ENCODE measurements at places on chromosomes 12 and 14. TPM values are rescaled to one million over a fixed set of nuclear protein-coding genes. Genes with fewer than 3 reads are reported as not detected.
A peak's percentile ranks its signal among the peaks of the same experiment; 100 is the strongest.

The CLEC9A gene
- not detected for total RNA-seq

The CRY1 gene
- total RNA-seq: 18.1 TPM

- DNase-seq: no peak
These were observed 17.6 kb upstream of the GPR33 start for GRCh38 chr14:31505411-31505810.

GRCh38 chr14:32109676-32110547 lies 32.8 kb downstream of the ARHGAP5 start:
- peak; percentile 57 for DNase-seq

DNA sequence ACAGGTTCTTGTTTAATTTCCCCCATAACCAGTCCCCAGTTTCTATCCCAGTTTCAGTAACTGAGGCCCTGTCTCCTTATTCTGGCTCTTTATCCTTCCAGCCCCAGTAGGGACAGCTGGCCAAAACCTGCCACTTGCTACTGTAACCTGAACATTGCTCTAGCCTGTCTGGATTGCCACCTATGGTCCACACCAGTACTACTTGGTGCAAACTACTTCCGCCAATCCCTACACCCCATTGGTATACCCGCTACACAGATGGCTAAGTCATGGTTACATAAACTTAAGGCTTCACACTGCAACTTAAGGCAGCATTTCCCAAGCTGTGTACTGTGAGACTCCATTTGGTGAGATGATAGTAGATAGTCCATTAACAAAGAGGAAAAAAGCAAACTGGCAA lies 20.3 kb upstream of the C12orf76 start:
- DNase-seq: no peak

DNA sequence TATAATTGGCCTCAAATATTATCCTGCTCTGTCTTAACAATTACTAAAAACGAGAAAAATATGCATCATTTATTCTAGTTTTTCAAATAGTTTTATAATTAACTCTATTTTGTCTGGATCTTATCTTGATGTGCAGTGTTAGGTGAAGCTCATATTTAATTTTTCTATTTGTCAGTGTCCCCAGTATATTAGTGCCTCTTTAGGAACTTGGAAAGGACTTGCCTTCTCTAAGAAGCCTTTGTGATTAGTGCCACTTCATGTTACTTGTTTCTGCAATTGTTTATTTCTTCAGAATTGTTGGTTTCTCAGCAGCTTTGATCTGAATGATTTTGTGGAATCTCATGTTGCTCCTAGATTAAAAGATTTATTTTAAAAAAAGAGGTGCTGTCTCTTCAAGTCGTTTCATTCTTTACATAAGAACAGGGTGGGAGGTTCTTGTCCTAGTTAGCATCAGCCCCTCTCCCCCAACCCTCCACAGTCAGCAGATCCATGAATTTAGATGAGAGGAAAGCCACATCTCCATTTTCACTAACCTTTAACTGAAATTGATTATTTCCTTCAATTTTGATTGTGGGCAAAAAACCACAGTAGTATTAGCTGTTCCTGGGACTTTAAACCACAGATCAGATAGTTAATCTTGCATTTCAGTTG lies 434.4 kb downstream of the RAD51B start:
- DNase-seq: no peak

GRCh38 chr12:53791735-53792326 lies 40.1 kb upstream of the CISTR start:
- DNase-seq: no peak

The BLOC1S1 gene
- 46.0 TPM for total RNA-seq

DNA sequence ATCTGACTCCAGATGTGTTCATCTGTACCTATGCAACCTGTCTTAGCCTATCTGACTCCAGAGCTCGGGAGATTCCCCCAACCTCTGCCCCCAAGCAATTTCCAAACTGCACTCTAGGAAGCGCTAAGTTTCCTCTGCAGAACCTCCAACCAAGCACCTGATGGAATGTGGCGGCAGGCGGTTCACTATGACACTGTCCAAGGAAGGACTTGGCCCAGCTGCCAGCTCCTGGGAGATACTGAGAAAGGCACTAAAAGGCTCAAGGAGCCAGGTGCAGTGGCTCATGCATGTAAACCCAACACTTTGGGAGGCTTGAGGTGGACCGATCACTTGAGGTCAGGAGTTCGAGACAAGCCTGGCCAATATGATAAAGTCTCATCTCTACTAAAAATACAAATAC lies 244.0 kb downstream of the BCL11B start:
- no peak for DNase-seq

DNA sequence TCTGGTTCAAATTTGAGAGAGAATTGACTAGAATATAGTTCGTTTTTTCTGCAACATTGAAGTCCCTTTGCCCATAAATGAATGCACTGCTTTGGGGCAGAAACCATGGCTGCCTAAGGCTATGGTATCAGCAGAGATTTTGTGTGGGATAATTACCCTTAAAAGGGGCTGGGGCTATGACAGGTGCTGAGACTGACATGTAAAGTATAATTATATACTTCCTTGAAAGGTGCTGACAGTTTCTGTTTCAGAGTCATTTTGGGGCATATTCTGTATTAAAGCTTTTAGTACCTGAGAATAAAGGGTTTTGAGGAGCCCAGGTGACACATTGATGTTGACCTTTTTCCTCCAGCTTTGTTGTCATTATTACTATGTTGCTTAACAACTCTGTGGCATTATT lies 150.3 kb upstream of the PTPRQ start:
- no peak for DNase-seq

The KERA gene
- not detected for total RNA-seq

GRCh38 chr14:22671622-22672021 lies 27.5 kb upstream of the OR6J1 start:
- DNase-seq: no peak

GRCh38 chr12:48334808-48335207 lies 15.9 kb downstream of the ZNF641 start:
- peak; percentile 64 for DNase-seq

DNA sequence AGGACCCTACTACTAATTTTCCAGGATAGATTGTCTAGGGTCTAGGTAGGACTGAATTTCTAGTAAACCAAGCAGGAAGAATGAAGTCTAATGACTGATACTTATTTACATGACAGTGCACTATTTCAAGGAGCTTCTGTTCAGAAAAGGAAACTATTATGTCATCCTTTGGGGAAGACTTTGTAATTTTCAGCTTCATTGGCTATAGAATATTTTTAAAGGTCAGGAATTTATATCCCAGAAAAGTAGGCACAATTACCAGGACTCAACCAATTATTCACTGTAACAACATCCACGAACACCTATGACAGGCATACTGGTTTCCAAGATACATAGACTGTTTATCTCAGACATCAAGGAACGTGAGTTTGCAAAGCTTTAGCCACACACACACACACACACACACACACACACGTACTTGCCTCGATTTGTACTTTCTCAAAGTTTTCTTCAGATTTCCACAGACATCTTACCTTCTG lies 23.2 kb downstream of the OR6S1 start:
- no peak for DNase-seq

GRCh38 chr12:62866451-62867082 lies 68.4 kb downstream of the PPM1H start:
- DNase-seq: peak; percentile 80

The TAS2R20 gene
- 5.4 TPM for total RNA-seq

- DNase-seq: no peak
These were observed 22.0 kb downstream of the TMCC3 start for GRCh38 chr12:94628369-94628768.

- DNase-seq: no peak
These were observed 21.5 kb downstream of the EP400 start for GRCh38 chr12:131971226-131971625.

The METTL17 gene
- total RNA-seq: 50.3 TPM

GRCh38 chr12:3115078-3115477 lies 37.9 kb downstream of the TSPAN9 start:
- no peak for DNase-seq

- DNase-seq: no peak
These were observed 89.9 kb upstream of the AMN1 start for GRCh38 chr12:31818623-31819268.

GRCh38 chr14:96130391-96130790 lies 74.2 kb upstream of the BDKRB2 start:
- no peak for DNase-seq

DNA sequence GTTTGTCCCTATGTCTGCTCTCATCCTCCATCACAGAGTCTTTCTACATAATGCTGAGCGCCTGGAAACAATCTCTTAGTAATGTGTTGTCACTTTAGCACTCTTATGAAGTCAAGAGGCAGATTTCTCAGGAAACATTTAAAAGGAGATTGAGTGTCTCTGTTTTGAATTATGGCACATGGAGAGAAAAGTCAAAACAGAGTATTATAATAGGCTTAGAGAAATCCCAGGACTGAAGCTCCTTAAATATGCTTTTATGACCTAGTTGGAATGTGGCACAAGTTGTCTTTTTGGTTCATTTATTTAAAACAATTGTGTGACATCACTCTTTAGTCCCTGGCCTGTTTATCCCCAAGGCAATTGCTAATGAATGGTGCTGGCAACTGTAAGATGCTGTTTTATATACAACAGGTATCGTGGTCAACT lies 117.8 kb upstream of the HIF1A start:
- no peak for DNase-seq

DNA sequence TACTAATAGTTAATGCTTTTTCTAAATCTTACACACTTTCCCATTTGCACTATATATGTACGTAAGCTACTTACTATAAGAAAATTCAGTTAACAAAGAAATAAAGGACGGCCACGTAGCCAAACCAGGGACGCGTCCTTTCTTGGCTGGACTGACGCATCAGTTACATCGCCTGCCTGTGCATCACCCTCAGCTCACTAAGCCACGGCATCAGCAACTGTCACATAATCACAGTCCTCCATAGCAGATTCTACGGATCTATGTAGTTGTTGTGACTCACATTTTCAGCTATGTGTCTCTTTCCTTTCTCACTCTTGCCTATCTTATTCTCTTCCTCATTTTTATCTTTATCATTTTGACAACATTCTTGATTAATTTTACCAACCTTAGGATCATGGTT lies 38.1 kb upstream of the C12orf50 start:
- DNase-seq: no peak

GRCh38 chr14:105046891-105047282 lies 18.3 kb downstream of the GPR132 start:
- DNase-seq: peak; percentile 57

The UBE3B gene
- total RNA-seq: 40.9 TPM

DNA sequence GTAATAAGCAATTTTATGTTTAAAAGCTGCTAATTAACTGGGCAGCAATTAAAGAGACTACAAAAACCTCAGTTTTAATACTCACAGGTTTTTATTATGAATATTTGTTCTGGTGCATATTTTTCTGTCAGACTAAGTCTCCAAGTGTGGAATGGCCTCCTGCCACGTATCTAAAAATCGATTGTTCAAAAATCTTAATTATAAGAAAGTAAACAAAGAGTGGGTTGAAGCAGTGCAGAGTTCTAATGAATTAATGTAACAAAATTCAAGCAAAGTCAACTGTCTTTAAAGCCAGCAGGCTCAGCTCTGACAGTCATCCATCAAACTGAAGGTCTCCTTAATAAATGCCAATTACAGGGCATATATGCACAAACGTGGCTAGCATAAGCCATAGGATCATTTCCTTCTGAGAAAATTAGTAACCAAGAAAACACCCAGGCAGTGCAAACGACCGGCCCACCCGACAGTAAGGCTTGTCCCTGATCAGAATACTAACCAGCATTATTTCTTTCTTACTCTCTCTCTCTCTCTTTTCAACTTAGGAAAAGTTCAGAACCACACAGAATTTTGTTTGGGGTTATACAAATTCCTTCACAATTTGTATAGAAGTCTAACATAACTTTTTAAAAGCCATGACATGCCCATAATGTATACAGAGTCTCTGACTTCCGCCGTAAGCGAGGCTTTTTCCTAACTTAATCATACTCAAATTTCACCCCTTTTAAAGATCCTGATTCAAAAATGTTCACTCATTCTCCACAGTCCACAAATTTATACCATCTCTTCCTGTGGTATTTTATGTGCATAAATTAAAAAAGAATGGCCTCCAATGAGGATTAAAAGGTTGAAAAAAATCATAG lies 83.8 kb downstream of the SLC25A21 start:
- DNase-seq: no peak

- no peak for DNase-seq
These were observed 7.6 kb downstream of the RXYLT1 start for GRCh38 chr12:63787306-63787705.

The GALNT6 gene
- 9.8 TPM for total RNA-seq

GRCh38 chr14:100423317-100424010 lies 100.3 kb downstream of the SLC25A47 start:
- no peak for DNase-seq

GRCh38 chr14:103317976-103318580 lies 16.0 kb upstream of the EIF5 start:
- no peak for DNase-seq

GRCh38 chr14:104199266-104199895 lies 61.0 kb downstream of the KIF26A start:
- no peak for DNase-seq

The AICDA gene
- not detected for total RNA-seq

DNA sequence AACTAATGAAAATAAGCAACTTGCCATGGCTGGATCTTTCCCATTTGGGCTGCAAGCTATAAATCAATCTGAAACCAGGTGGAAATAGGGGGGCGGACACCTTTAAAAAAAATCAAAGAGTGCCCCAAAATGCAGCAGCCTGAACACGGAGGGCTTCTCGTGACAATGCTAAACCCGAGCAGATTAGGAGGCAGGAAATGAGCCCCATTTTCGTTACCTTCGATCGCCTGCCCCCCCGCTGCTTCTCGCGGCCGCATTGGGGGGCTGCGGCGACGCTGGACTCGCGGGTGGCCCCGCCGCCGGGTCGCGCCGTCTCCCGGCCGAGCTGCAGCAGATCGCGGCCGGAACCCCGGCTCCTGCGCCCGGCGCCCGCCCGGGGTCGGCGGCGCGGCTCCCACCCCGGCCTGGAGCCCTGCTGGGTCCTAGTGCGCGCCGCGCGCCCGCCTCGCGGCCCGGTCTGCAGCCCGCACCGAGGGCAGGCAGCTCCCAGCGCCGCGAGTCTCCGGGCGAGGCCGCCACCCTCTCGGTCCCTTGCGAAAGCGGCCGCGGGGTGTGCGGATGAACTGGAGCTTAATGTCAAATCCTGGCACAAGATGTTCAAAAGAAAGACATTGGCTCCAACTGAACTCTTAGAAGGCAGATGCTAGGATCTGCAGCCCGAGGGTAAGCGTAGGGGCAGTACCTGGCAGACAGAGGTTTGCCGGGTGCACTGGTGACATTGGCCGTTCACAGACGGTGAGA lies 201.9 kb upstream of the FOXN3 start:
- DNase-seq: peak; percentile 97

The TAS2R14 gene
- total RNA-seq: 7.2 TPM

The ACSS3 gene
- total RNA-seq: 22.4 TPM

GRCh38 chr12:79082595-79082994 lies 218.0 kb downstream of the SYT1 start:
- no peak for DNase-seq

The TMEM179 gene
- total RNA-seq: not detected

Data from osteoblast (primary cell).